ENCODE measurements at places on chromosomes 6 and 20.

- DNase-seq = no peak
Observed at GRCh38 chr6:169300916-169301315, 47.3 kb upstream of the THBS2 start.

DNA sequence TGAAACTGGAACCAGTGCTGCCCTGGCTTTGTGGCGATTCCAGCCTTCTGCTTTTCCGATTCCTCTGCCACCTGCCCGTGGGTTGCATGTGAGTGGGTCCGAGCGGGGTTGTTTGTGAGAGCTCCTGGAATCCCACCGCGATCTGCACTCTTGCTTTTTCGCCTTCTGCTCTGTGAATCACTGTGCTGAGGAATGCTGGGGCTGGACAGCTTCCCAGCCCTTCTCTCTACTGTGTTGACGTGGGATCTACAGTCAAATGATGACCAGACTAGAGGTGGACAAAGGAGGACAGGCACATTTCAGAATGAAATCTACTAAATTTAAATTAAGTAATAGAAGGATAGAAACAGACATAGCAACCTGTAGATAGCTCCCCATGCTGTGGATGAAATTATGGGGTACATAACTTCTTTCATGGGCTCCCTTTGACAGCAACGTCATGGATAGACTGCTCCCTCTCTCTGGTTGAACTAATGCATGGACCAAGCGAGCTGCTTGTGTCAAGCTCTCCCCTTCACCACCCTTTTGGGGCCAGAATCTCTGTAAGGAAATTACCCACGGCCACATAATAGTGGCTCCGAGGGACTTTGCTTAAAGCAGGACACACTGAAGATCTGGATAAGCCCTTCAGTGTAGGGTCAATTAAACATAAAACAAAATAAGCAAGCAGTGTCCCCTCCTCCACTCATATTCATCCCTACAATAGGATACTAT, 2.0 kb downstream of the FNDC1 start:
- no peak for DNase-seq

DNA sequence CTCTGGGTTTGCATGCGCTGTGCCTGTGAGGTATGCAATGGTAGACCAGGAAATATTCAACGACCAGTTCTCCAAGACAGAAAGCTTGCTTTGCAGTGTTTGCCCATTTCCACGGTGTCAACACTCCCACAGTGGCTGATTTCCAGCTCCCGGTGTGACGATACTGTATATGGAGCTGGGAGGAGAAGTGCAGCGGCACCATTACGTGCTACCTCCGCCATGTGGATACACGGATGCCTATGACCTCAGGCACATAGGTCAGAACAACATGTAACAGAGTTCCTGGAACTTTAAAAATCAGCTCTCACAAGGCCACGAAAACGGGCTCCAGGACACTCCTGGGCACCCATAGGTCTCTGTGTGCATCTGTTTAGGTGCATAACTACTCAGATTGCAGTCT, 51.1 kb downstream of the NFATC2 start:
- DNase-seq = no peak

DNA sequence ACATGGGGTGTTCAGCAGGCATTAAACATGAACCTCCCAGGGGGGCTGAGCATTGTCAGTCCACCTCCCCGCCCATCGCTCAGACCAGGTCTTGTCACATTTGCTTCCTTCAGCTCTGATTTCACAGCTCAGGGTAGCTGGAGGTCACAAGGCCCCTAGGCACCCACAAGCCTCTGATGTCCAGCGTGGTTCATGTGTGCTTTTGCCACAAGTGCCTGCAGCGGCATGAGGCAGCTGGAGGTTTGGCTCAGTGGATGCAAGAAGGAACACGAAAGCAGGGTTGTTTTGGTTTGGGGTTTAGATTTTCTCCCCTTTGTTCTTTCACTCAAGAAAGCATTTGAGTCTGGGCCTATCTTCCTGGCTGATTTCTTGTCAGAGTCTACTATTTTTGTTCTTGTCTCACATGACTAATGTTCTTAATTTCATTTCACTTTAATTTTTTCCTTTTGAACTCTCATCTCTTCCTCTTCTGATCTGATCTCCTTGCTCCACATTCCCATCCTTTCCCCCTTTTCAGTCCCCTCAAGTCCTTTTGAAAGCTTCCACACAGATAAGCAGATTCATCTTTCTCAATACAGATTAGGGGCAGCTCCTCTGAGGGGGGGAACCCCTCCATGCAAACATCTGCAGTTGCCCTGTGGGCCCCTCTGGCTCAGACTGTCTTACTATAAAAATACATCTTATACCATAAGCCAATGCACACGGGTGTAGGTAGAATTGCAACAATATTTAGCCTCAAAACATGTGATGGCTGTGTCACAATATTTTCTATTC, 68.1 kb upstream of the CEP85L start:
- no peak for DNase-seq

DNA sequence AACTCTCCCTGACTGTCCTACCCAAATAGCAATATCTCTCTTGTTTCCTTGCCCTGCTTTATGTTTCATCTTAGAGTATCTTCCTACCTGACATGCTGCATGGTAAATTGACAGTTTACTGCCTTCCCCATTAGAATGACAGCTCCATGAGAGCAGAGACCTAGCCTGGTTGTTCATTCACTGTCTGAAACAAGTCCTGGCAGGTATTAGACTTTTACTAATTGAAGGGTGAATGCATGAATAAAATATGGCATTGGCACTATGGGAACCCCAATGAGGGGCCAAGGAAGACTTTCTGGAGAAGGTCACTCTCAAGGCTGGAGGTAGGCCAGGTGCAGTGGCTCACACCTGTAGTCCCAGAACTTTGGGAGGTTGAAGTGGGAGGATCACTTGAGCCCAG, 3.8 kb upstream of the CITED2 start:
- no peak for DNase-seq

- DNase-seq = no peak
Observed at GRCh38 chr20:43294031-43294430, 104.3 kb upstream of the PTPRT start.

- no peak for DNase-seq
Observed at GRCh38 chr6:90264561-90264960, 32.1 kb downstream of the BACH2 start.

GRCh38 chr6:129448965-129449364, 261.0 kb downstream of the ARHGAP18 start:
- DNase-seq = no peak

GRCh38 chr20:16175322-16175961, 397.8 kb downstream of the KIF16B start:
- DNase-seq = no peak

Measured in stimulated activated CD8-positive, alpha-beta memory T cell treated with anti-CD3 and anti-CD28 coated beads, Interleukin-15, amount 100 ng/mL, for 24 hours (primary cell).